ENCODE measurements at places on chromosomes 16 and 17.

- DNase-seq, result no peak
Observed at GRCh38 chr16:13939821-13940220, 19.9 kb downstream of the ERCC4 start.

- DNase-seq, result no peak
Observed at GRCh38 chr17:13490906-13491482, 110.7 kb downstream of the HS3ST3A1 start.

DNA sequence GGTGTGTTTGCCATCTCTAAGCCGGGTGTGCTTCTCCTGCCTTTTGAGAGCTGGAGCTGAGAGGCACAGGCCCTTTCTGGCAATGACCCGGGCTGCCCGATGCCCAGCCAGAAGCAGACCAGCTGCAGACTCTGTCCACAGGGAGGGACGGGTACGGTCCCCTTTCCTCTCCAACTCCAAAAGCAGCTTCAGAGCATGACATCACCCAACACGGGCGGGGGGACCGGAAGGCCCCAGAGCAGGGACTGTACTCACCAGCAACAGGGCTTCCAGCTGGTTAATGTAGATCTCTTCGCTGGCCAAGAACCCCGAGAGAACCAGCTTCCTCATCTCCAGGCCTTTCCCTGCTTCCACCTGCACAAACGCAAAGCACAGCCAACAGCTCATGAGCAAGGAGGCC, 79.4 kb downstream of the ABR start:
- DNase-seq, result no peak

DNA sequence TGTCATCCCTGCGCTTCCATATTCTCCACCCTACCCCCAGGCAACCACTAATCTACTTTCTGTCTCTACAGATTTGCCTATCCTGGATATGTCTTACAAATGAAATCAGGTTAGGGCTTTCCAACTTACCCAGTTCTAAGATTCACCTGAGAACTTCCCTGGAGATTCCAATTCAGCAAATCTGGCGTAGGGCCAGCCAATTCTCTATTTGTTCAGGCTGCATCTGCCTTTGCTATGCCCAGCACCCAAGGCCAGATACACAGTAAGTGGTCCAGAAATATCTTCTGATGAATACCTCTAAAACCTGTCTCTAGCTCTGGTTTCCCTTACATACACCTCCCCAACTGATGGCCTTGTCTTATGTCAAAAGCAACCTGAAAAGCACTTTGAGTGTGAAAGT, 10.4 kb upstream of the CTCF start:
- DNase-seq, result no peak

DNA sequence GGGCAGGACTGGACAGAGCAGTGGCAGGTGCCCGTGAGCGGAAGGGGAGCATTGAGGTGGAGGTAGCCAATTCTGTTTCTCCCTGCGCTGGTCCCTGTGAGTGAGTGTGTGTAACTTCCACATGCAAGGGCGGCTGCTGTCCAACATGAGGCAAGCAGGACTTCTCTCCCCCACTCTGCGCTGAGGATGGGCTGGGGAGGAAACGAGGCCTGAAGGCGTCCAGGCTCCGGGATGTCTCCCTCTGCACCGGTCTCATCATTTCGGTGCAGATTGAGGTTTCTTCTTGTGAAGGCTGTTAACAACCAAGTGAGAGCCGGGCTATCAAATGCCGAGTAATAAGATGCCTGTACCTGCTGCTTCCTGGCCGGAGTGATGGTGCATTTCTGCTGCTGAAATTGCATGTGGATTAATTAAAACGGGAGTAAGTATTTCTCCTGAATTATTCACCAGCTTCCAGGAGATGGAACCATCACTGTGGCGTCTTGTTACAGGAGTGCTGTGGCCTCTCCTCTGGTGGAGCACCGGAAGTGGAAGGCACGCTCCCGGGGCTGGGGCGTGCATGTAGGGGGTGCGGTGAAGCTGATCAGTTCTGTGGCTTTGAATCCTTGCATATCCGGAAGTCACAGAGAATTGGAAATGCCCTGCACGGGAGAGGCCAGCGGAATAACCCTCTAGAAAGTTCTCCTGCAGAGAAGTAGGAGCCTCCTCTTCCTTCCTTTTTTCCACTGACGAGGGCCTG, 41.7 kb upstream of the MGAT5B start:
- no peak for DNase-seq

- DNase-seq, result peak; percentile 70
Observed at GRCh38 chr17:42120770-42121769, at the start of gene KAT2A. TSS of gene KAT2A (minus strand) at chr17:42121367. CDS start at chr17:42121304, 63 bp downstream.

DNA sequence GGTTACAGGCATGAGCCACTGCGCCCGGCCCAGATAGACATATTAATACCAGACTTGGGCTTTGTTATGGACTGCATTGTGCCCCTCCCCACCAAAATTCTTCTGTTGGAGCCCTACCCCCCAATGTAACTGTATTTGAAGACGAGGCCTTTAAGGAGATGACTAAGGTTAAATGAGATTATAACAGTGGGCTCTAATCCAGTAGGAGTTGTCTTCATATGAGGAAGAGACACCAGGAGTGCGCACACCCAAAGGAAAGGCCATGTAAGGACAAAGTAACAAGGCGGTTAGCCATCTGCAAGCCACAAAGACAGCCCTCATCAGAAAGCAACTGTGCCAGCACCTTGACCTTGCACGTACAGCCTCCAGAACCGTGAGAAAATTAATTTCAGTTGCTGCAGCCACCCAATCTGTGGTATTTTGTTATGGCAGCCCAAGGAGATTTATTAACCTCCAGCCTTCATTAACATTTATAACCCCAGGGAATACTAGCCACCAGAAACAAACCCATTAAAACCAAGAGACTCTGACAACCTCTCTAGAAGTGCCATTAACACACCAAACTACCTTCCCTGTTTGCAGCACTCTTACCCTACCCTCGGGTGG, 107.6 kb downstream of the TTC19 start:
- DNase-seq, result no peak
